Memory B cell (primary cell): ENCODE measurements at places on chromosomes 6 and 20.
A peak's percentile ranks its signal among the peaks of the same experiment; 100 is the strongest.

- no peak for DNase-seq
Observed at GRCh38 chr6:160040527-160041264, 71.8 kb downstream of the IGF2R start.

GRCh38 chr6:3887150-3887700 lies 38.1 kb downstream of the FAM50B start:
- DNase-seq = no peak

DNA sequence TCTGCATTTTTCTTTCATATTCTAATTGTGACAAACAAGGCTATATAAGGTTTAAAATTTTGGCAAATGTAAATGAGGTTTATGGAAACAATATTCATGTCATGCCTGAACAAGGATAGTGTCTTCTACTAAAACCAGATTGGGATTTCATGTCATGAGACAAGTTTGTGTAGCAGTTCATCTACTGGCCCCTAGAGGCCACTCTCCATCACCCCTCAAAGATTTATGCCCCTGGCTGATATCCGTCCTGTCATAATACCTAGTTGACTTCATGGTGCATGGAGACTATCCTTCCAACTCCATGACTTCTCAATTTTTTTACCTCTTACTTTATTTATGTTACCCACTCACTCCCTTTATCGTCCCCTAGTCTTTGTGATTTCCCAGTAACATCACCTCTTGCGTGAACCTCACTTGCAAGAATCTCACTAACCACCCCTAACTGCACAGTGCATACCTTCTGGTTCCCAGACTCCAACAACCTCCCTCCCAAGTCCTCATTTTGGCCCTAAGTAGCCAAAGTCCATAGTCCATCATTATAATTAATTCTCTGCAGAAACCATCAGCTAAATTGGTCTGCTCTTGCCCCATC lies 179.8 kb downstream of the TASP1 start:
- no peak for DNase-seq

DNA sequence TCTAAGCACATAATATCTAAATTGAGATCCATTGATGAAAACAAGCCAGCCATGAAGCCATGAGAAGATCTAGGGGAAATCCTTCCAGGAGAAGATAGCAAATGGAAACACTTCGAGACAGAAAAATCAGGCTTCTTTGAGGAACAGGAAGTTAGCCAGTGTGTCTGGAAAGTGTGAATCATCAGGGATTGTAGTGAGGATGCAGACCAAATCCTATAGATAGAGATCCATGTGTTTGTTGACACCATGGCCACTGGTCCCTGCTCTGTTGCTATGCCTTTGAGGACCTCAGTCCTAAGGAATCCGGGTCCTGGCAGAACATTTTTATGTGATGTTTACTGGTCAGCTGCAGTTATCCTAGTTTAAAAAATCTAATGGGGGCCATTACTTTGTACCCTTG lies 6.6 kb upstream of the ELOVL2 start:
- no peak for DNase-seq

GRCh38 chr6:34098045-34098936 lies 47.6 kb downstream of the GRM4 start:
- no peak for DNase-seq

- no peak for DNase-seq
Observed at GRCh38 chr6:104789770-104790190, 69.9 kb downstream of the HACE1 start.

GRCh38 chr6:150687508-150687907 lies 87.8 kb downstream of the PLEKHG1 start:
- no peak for DNase-seq

GRCh38 chr20:59866338-59866737 lies 67.1 kb downstream of the SYCP2 start:
- DNase-seq = no peak

- no peak for DNase-seq
Observed at GRCh38 chr6:21739838-21740237, 146.3 kb downstream of the SOX4 start.

GRCh38 chr6:19399406-19399805 lies 437.8 kb upstream of the ID4 start:
- DNase-seq = no peak

- peak; percentile 11 for DNase-seq
Observed at GRCh38 chr20:36792422-36792821, 18.9 kb upstream of the DSN1 start.

DNA sequence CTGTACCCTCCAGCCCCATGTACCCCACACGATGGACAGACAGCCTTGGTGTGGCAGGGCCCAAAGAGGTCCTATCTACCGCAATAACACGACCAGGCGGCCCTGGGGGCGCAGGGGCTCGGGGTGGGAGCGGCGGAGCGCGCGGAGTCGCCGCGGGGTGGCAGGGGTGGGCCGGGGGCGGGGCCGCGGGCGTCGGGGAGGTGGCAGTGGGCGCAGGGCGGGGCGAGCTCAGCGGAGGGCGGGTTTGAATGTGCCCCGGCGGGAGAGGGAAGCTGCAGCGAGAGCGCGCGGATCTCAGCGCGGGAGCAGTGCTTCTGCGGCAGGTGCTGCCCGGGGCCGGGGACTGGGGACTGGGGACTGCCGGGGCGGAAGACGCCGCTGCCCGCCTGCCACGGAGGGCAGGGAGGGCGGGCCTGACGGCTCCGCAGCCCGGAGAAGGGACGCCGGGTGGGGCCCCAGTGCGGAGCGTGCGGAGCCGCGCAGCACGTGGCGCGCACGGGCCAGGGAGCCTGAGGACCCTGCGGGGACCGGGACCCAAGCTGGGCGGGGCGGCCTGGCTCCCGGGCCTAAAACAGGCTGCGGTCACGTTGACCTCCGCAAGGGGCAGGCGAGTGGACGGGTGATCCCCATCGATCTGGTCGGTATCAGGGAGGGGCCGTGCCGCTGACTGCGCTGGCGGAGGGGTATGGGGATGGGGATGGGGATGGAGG lies at the start of gene SLC29A1:
SLC29A1 (plus strand) TSS at position 277 of the 710 bp plus-strand sequence. CDS start 3,719 bp downstream, outside the sequence.
- DNase-seq = peak; percentile 76

DNA sequence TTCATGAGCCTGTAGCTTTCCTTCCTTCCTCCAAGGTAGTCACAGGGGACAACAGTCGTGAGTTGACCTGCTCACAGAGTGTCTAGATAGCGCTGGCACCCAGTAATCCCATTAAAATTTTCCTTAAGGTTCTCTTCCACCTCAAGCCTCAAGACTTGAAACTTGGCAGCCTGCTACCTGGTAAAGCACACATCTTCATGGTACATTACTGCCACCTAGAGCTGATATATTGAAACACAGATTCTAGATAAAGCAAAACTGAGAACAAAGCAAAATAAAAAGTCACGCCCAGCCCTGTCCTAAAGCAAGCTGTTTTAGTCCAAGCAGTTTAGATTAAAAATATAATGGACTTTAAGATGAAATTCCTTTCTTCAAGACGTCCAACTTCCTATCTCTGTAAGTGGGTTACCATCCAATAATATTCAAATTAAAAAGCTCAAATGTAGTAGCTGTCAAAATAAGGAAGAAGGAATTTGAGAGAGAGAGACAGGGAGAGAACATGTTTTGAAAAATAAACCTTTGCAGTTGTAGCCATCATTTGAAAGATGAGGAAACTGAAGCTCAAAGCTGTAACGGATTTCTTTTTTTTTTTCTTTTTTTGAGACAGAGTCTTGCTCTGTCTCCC lies 50.7 kb upstream of the CD83 start:
- no peak for DNase-seq

GRCh38 chr20:52379723-52380336 lies 188.3 kb upstream of the ZFP64 start:
- DNase-seq = peak; percentile 16

- DNase-seq = no peak
Observed at GRCh38 chr20:32831982-32832381, 12.2 kb downstream of the MAPRE1 start.

DNA sequence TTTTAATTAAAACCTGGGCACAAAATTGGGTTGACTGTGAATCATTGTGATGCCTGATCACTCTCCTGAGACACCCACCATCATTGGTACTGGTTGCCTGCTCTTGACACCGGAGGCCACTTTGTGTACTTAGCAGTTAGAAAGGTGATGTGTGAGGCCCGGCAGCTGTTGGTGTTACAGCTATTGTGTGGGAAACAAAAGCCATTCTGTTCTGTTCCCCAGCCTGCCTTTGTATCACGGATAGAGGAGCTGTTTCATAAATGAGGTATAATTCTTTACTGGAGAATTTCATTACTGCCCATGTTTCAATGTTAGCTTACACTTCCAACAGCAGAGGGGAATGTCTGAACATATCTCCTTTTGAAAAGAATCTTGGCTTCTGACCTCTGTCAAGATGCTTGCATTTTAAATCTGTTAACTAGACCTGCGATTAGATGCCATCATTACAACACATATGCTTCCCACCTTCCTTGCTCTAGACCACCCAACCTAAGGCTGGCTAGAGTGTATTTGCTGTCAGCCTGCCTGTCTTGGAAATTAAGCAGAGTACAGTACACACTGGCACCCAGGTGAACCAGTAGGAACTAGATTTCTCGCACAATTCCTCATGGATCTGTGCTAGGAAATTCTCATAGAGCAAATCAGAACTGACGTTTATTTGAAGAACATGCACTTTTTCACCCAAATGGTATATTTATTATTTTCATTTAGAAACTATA lies 142.4 kb upstream of the INSM1 start:
- DNase-seq = no peak

DNA sequence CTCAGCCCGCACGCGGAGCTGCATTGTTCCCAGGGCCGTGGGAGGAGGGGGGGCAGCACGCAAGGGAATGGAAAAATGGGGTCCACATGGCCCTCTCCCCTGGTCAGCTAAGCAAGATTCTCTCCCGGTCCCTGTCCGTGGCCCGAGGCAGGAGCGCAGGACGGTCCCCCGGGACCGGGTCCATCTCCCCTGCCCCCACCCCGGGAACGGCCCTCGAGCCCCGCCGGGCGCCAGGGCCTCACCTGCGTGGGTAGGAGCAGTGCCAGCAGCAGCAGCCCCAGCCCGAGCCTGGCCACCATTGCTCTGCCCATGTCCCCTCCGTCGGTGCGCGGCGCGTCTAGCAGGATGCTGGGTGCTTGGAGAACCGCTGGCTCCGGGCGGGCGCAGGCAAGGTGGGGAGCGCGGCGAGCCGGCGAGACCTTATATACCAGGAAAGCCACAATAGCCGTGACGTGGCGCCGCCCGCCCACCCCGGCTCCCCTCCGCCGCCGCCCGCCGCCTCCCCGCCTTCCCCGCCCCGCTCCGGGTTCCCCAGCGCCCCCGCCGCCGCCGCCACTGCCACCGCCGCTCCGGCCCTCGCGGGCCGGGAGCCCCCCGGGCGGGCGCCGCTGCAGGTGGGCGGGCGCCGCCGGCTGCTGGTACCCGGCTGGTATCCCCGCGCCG lies at the start of gene CD24:
CD24 (minus strand) TSS at position 394 of the 663 bp plus-strand sequence; CDS start at position 311, 83 bp downstream.
- peak; percentile 81 for DNase-seq

- no peak for DNase-seq
Observed at GRCh38 chr6:134373282-134373922, 55.5 kb upstream of the SGK1 start.

GRCh38 chr20:36506253-36506652 lies 35.1 kb upstream of the MYL9 start:
- DNase-seq = no peak

- no peak for DNase-seq
Observed at GRCh38 chr6:24448396-24448795, 41.0 kb downstream of the GPLD1 start.

- no peak for DNase-seq
Observed at GRCh38 chr6:4559281-4559875, 216.8 kb upstream of the CDYL start.

DNA sequence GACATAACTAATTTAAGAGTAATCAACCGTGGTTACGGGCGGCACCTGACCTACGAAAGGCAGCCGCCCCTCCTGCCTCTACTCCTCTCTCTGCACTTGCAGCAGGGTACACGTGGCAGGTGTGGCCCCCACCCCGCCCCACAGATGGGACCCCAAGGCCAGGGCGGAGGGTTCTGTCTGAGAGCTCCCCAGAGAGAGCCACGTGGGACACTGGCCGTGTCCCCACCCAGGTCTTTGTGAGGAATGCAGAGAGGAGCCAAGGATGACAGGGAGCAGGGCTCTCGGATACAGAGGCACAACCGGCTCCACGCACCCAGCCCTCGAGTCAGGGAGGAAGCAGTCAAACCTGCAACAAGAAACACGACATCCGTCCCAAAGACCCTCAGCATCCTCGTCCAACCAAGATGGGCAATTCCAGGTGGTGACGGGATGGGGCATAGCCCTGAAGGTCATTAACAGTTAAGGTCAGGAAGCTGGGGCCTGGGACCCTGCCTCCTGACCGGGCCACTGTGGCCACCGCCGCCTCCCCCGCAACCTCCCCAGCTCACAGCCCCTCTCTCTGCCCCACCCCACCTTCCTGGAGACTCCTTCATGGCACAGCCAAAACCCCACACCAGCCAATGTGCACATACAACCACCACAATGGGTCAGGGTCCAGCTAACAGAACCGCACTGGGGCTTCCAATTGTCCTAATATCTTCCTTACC lies 47.1 kb downstream of the TAF4 start:
- no peak for DNase-seq

GRCh38 chr20:64121586-64121985 lies 14.2 kb upstream of the NPBWR2 start:
- no peak for DNase-seq

DNA sequence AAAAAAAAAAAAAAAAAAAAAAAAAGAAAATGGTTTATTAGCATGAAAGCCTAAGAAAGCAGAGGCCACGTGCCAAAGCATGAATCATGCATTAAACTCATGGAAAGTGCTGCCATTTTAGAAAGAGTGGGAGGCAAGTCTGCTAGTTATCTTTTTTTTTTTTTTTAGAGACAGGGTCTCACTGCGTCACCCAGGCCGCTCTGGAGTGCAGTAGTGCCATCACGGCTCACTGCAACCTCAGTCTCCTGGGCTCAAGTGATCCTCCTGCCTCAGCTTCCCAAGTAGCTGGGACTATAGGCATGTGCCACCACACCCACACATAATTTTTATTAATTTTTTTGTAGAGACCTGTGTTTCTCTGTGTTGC lies 5.2 kb downstream of the VWA7 start:
- no peak for DNase-seq

DNA sequence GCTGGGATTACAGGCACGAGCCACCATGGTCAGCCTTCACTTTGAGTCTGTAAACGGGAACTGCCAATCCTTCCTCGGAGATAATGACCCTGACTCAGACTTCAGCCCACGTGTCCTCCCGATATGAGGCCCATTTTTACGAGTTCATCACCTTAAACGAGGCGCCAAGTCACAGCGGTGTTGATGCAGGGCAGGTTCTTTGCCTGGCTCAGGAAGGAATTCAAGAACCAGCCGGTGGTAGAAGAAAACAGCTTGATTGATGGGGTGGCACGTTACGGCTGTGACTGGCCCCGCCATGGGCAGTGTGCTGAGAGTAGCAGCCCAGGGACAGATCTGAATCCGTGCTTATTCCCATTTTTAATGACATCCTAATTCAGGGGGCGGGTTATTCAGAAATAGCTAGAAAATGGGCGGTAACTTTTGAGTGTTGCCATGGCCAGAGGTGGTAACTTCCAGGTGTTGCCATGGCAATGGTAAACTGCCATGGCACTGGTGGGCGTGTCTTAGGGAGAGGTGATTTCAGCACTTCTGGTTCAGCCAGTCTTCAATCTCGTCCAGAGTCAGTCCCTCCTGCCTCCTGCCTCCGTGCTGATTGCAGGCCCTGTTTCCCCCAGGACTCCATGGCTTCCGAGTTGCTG lies 9.1 kb upstream of the MAP1LC3A start:
- no peak for DNase-seq

- no peak for DNase-seq
Observed at GRCh38 chr6:169589293-169589692, 112.5 kb downstream of the WDR27 start.

- DNase-seq = no peak
Observed at GRCh38 chr6:92126088-92126487, 1293.3 kb downstream of the EPHA7 start.
